ENCODE measurements at places on chromosomes 5 and 9.

- DNase-seq: no peak
Measured at GRCh38 chr9:69168709-69169217, 5.3 kb upstream of the TJP2 start.

GRCh38 chr5:54176066-54176830 lies 134.1 kb downstream of the ARL15 start:
- DNase-seq: no peak

- peak; percentile 19 for DNase-seq
Measured at GRCh38 chr5:135705941-135706466, 127.2 kb upstream of the CXCL14 start.

GRCh38 chr5:80963521-80963895 lies 3.3 kb downstream of the RASGRF2 start:
- no peak for DNase-seq

- no peak for DNase-seq
Measured at GRCh38 chr5:125249400-125249799, 503.0 kb upstream of the ZNF608 start.

- no peak for DNase-seq
Measured at GRCh38 chr5:1643651-1644392, 120.1 kb upstream of the LPCAT1 start.

DNA sequence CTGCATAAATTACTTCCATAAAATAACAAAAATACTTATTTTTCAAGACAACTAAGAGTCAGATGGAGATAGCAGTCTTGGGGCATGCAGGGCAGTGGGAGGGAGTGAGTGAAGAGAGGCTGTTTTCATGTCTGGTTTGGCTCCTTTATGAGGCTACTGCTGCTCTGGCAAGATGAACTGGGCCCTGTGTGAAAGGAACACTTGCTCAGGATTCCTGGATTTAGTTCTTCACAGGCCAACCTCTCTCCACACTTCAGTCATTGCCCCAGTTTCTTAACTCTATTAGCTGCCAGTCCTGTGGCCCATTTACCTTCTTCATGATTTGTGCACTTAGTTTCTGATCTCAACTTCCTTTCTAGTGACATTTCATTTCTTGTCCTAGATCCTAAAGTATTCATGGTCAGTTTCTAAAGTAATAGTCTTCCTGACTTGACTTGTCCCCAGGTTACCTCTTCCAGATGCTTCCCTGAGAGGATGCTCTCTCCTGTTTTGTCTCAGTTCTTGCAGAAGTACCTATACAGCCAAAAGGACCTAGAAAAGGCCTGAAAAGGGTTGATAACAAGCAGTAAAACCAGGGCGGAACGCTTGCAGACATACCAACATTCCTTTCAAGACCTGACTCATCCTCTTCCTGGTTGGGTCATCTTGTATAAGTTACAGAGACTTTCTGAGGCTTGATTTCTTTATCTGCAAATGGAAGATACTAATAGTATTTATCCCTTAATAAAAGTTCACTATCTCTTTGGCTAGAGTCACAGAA lies 77.0 kb upstream of the ZFAND5 start:
- peak; percentile 83 for DNase-seq

GRCh38 chr9:114737118-114737517 lies 55.1 kb upstream of the TEX48 start:
- no peak for DNase-seq

DNA sequence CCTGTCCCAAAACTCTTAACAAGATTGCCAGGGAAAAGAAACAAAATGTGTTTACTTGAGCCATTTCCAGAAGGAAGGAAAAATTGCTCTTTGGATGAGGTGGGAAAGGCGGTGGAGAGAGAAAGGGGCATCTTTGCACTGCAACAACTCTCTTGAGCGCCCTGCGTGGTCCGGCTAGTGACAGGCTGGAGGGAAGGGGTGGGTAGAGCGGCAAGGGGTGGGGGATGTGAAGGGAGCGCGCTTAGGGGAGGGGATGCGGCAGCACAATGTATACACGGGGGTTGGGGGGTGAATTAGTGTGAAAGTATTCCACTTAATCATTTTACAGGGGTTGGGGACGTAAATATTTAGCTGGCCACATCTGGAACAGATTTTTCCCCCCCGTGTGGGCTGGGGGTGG lies 1.3 kb downstream of the FGF10 start:
- DNase-seq: no peak

- no peak for DNase-seq
Measured at GRCh38 chr9:109624896-109625295, 126.8 kb upstream of the PTPN3 start.

- no peak for DNase-seq
Measured at GRCh38 chr9:116149844-116150243, 3.7 kb upstream of the PAPPA start.

DNA sequence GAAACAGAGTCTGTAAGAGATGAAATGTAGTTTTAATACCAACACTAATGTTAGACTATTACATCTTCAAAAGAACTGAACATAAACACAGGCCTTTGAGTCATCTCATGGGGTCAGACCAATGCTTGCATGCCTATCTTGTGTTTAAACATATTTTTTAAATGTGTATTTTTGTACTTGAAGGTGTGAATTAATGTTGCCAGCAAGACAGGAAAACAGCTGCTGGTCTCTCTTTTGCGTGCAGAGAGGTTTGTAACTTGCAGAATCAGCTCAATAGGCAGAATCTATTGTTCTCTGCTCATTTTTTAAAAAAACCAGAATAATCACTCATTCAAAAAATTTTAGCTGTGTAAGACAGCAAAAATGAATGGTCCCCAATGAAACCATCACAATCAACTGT lies 180.2 kb downstream of the ALDH1A1 start:
- DNase-seq: no peak

DNA sequence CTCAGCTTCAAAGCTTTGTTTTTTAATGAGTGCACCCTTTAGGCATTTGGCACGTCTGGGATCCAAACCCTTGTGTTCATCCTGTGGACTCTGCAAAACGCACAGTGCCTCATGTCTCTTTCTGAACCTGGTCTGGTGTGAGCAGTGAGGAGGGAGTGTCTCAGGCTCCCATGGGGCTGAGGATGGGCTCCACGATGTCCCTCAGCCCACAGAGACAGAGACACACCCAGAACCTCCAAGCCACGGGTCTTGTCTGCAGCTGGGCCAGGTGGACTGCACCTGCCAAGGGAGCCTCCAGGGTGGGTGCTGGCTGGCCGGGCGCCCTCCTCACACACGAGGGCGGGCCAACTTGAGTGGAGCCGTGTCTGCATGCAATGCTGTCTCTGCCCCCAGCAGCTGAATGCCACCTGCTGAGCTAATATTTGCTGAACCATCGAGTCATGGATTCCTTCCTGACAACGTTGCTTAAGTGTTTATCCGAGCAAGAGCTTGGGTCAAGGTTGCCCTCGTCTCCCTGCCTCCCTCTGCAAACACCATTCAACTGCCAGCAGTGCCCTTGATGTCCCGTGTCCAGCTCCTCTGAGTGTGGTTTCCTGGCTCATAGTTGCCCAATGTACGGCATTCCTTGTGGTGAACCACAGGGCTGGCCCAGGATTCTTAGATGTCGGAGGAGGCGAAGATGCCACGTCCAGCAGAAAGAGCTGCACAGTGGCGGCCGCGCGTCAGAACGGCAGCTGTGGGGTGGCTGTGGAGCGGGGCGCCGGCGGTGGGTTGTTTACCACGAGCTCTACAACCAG lies 31.4 kb upstream of the LPCAT1 start:
- DNase-seq: peak; percentile 73

GRCh38 chr9:77018058-77018968 lies 1.1 kb upstream of the FOXB2 start:
- no peak for DNase-seq

- no peak for DNase-seq
Measured at GRCh38 chr5:90955001-90955635, 396.5 kb downstream of the ADGRV1 start.

GRCh38 chr9:1292384-1292783 lies 242.2 kb downstream of the DMRT2 start:
- DNase-seq: no peak

All from LoVo (cell line).